ENCODE measurements at places on chromosomes 13 and 19.

- no peak for DNase-seq
Measured at GRCh38 chr13:23754506-23754905, 134.7 kb downstream of the MIPEP start.

DNA sequence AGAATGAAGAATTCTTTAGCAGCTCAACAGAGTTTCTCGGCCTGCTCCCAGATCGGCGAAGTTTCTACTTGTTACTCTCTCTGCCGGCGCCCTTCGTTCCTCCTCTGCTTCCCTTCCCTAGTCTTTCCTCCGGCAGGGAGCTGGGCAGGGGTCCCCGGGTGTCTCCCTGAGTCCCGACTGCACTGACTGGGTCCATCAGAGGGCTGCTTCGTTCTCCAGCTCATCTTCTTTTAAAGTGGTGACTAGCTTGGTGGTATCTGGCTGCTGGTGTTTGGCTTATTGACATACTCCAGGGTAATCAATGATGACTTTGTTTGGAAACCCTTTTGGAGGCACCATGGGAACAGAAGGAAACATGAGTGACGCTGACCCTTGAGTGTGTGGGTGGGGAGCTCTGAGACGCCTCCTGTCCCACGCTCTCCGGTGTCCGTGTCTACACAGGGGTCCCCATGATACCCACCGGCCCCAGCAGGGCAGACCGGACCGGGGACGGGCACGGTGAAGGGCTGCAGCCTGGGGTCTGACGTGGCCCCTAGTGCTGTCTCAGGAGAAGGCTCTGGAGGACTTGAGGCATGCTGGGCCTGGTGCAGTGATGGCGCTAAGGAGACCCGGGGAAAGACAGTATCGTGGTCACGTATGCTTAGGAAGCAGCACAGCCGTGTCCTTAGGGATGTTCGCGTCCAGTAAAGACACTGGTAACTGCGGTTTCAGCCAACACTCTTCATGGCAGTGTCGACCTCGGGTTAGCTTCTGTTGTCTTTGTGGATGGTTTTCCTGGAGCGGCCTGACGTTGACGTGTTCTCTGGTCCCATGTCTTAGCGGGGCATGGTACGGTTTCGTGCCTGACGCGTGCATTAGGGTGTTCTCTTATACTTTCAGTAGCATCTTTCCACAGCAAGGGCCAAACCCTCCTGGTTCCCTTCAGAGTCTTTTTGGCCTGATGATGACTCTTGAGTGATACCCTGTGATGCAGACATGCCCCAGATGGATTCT is 23.8 kb downstream of the NAXD start:
- DNase-seq: no peak

DNA sequence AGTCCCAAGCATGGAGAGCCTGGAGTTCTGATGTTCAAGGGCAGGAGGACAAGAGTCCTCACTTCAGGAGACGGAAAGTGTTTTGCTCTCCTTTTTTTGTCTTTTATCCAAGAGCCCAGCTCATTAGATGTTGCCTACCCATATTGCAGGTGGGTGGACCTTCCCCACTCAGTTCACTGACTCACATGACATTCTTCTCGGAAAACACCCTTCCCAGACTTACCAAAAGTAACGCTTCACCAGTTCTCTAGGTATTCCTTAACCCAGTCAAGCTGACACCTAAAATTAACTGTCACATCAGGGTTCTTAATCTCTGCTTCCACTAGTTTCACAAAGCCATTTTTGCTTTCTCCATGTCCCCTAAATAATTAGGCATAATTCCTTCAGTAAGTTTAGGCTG is 2215.4 kb upstream of the PCDH20 start:
- no peak for DNase-seq

GRCh38 chr19:16293118-16294091 is 31.2 kb upstream of the KLF2 start:
- DNase-seq: peak; percentile 94

DNA sequence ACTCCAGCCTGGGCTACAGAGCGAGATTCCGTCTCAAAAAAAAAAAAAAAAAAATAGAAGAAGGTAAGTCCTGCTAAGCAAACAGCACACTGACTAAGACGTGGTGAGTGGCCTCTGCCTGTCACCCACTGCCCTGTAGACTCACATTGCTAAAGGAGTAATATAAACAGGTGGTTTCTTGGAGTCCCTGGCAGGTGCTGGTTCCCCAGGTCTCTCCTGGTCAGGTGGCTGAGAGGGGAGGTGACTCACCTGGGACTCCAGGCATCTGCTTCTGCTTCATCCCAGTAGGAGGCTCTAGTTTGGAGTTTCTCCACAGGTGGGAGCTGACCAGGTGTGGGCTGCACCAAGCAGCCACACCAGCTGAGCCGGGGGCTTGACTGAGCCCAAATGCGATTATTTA is at the start of gene OR10H1:
OR10H1 (minus strand) TSS at position 359 of the 400 bp plus-strand sequence. CDS start 7,627 bp downstream, outside the sequence.
- no peak for DNase-seq

GRCh38 chr19:1295169-1296012 is 9.7 kb downstream of the EFNA2 start:
- DNase-seq: peak; percentile 85

GRCh38 chr13:95256091-95256490 is 45.2 kb downstream of the ABCC4 start:
- peak; percentile 76 for DNase-seq

DNA sequence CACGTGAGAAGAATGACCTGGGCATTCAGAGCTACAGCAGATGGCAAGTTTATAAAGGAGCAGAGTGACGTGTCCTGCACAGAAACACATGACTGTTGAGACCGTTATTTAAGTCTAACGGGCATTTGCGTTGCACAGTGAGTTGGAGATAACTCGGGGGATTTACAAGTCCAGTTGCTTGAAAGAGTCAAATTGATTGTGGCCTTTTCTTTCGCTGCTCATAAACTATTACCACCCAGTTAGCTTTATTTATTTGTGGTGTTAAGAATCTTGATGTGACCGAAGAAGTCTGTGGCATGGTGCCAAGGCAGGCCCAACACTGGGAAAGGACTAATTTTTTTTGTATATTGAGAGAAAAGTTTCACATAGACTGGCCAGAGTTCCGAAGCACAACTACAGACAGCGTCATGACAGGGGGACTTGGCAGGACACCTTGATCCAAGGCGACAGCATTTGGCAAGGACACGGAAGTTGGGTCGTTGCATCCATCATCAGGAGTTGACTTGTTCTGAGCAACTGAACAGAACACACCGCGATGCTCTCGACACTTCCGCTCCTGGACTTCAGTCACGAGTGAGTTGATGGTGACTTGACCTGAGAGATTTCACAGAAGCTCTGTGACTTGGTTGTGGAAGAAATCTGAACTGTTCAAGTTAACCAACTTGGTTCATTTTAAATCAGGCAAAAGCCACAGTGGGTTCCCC is 11.9 kb upstream of the PTOV1 start:
- no peak for DNase-seq

GRCh38 chr19:9345005-9345404 is 17.8 kb upstream of the ZNF177 start:
- no peak for DNase-seq

GRCh38 chr19:31676271-31677004 is 327.2 kb upstream of the TSHZ3 start:
- no peak for DNase-seq

DNA sequence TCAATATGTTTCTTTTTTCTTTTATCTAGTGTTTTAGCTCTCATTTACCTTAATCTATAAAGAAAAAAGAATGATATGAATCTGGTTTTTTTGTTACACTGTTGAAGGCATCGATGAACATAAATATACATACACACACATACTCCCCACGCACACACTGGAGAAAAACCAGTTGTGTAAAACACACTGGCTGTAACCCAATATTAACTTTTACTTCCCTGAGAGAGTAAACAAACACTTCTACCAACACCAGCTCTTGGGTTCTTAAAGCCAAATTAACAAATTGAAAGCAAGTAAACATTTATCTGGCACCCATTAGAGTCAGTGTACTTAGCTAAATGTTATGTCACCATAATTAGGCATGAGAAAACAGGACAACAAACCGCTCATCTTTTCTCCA is 145.7 kb downstream of the ABCC4 start:
- DNase-seq: no peak

DNA sequence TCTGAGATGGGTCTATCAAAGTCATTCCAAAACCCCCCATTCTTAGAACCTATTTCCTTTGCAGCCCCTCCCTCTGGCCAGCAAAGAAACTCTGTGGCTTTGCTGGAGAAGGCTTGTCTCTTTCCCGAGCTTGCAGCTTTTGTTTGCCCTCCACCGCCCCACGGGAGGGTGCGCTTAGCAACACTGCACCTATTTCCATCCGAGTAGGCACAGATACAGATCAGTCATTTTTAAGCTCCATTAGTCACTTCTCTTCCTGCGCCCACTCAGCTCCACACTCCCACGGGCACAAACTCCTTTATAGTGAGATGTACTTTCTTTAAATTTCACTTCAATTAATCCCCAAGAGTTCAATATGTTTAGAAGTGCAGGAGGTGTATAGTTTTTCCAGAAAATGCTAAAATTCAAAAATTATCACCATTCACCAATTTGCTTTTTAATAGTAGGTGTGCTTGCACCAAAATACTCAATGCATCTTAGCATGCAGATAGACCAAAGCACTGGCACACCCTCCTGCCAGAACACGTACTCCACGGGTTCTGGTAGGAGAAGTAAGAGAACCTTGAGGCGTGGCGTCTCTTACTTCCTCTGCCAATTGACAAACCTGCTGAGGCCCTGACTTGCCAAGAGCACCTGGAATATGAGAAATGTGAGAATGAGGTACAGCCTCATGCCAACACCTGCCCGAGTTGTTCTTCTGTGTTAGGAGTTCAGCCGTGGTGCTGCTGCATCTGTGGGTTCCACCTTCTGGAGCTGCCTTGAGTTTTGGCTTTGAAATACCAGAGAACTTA is 183.7 kb downstream of the TEX29 start:
- no peak for DNase-seq

DNA sequence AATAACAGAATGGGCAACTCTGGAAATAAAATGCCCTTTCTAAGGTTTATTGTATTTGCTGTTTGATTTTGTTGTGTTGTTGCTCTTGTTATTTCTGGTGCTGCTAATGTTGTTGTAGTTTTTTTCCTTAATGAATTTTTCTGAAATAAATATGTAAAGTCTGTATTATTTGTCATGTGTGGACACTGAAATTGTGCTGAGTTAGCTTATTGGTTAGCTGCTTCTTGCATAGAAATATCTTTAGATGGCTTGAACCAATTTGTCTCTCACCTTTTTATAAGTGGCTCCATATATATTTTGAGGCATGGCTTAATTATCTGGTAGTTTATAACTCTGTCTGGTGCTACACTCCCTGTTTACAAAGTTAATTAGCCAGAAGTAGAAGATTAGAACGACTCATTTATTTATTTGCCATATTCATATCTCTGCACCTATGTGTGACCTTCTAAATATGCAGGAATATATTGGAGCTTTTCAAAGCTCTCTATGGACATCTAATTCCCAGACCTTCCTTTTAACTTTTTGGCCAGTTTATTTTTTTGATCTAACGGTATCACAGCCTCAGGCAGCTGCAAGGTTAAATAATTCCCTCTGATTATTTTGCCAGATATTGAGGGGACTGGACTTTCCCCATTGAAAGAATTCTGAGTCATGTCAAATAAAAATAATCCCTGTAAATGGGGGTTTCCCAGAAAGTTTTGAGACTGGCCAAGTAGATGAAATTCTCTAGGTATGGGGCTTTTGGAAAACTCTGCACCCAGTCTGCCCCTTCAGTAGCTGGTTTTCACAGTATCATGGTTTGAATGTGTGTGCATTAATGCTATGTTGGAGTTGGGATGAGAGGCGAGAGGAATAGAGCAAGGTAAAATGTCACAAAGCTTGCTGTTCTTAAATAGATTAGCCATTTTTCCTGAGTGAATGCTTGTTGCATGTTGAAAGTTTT is 1331.7 kb upstream of the MIR17HG start:
- no peak for DNase-seq

- no peak for DNase-seq
Measured at GRCh38 chr13:111629926-111630325, 309.5 kb downstream of the TEX29 start.

GRCh38 chr13:44758630-44759383 is 182.7 kb upstream of the TSC22D1 start:
- DNase-seq: peak; percentile 85
